ENCODE measurements at places on chromosomes 5 and 9.
A peak's percentile ranks its signal among the peaks of the same experiment; 100 is the strongest.

GRCh38 chr5:151678713-151679112, 8.0 kb downstream of the SPARC start:
- peaks cover under 1% of the 10 kb centered on the region for H3K36me3 ChIP-seq
- H3K27me3 ChIP-seq: no peaks in the 10 kb centered on the region

DNA sequence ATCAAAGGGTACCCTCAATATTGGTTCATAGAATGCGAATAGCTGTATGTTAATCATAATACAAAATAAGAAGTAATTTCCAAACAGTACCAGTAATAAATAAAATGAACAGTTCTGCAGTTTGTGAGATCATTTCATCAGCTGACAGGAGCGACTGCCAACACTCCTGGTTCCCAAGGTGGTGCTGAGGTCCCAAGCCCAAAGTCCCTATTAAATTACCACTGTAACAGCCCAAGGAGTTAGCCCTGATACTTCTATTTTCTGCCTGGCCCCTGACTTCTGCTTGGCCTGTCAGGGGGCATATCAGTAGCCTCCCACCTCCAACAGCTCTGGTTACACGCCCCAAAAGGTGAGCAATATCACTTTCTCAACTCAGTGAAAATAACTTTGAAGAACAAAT, 47.1 kb downstream of the ANKH start:
- no peak for DNase-seq
- H3K27me3 ChIP-seq: no peaks in the 10 kb centered on the region
- H3K36me3 ChIP-seq: no peaks in the 10 kb centered on the region
- H3K4me3 ChIP-seq: no peak overlapping the region
- peaks cover 6% of the 10 kb centered on the region for H3K4me1 ChIP-seq

- H3K27ac ChIP-seq: peak overlapping the region; percentile 81
- H3K4me1 ChIP-seq: peaks cover 20% of the 10 kb centered on the region
- no peak for DNase-seq
- H3K4me3 ChIP-seq: no peak overlapping the region
Observed at GRCh38 chr5:172789687-172790495, 18.9 kb upstream of the DUSP1 start.

GRCh38 chr5:137705106-137705505, 30.8 kb downstream of the KLHL3 start:
- peaks cover 13% of the 10 kb centered on the region for H3K36me3 ChIP-seq
- no peak overlapping the region for H3K4me3 ChIP-seq
- no peaks in the 10 kb centered on the region for H3K4me1 ChIP-seq
- no peak for DNase-seq

DNA sequence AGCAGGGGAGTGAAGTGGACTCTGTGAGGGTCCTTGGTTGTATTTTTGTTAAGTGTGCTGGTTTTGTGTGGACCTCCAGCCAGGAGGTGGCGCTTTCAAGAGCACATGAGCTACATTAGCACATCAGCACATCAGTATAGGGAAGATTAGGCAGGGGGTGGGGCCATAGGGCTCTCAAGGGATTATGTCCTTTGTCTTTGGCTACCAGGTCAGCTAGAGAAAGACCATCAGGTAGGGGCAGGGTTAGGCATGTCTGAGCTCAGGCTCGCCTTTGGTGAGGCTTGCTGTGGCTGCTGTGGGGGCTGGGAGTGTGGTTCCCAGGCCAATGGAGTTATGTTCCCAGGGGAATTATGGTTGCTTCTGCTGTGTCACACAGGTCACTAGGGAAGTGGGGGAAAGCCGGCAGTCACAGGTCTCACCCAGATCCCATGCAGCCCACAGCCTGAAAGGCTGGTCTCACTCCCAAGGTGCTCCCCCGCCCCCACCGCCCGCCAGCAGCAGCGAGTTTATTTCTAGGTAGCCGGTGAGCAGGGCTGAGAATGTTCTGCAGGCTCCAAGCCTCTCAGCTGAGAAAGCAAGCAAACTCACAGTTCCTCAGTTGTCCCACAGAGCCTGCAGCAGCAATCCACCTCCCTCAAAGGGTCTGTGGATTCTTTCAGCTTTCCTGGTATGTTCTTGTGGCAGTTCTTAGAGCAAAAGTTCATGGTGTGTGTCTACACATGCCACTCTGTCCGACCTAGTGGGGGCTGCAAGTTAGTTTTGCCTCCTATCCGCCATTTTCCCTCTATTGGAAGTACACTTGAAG, 13.7 kb downstream of the OR1J1 start:
- H3K27ac ChIP-seq: no peak overlapping the region
- H3K36me3 ChIP-seq: no peaks in the 10 kb centered on the region
- no peaks in the 10 kb centered on the region for H3K4me1 ChIP-seq
- H3K4me3 ChIP-seq: no peak overlapping the region
- peaks cover 96% of the 10 kb centered on the region for H3K27me3 ChIP-seq
- no peak for DNase-seq

GRCh38 chr9:95864852-95865580, 10.5 kb upstream of the ERCC6L2 start:
- H3K27me3 ChIP-seq: no peaks in the 10 kb centered on the region
- H3K4me3 ChIP-seq: no peak overlapping the region
- H3K27ac ChIP-seq: no peak overlapping the region
- no peaks in the 10 kb centered on the region for H3K4me1 ChIP-seq
- no peak for DNase-seq

DNA sequence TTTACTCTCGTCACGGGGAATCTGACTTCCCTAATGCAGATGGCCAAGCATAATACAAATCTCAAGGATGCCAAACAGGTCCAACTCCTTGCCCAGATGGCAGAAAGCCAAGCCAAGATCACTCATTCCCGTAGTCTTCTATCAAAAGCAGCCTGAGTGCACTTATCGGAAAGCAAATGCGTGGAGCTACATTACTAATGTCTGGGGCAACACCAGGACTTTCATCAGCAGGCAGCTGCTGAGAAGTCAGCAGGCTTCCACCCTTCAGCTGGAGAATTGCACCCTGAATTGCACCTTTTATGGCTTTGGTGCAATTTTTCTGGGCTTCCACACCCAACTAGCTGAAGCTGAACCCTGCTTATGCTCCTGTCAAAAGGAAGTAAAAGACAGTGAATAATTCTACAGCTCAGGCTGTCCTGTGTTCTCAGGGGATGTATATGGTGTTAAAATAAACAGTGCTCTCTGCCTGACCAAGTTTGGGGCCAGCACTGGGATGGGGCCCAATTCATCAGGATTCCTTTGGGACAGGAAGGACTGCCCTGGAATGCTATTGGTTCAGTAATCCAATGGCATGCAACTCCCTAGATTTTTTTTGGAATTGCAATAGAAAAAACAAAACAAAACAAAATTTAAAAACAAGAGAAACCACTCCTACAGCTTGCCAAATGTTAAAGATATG, 92.6 kb downstream of the DPYSL3 start:
- no peaks in the 10 kb centered on the region for H3K27me3 ChIP-seq
- no peak overlapping the region for H3K4me3 ChIP-seq
- H3K27ac ChIP-seq: no peak overlapping the region

GRCh38 chr5:37665889-37666288, 174.0 kb downstream of the GDNF start:
- H3K27ac ChIP-seq: no peak overlapping the region
- peaks cover 13% of the 10 kb centered on the region for H3K4me1 ChIP-seq
- H3K36me3 ChIP-seq: peaks cover 7% of the 10 kb centered on the region
- no peak overlapping the region for H3K4me3 ChIP-seq

GRCh38 chr5:105172918-105173317, 1610.3 kb upstream of the NUDT12 start:
- H3K4me1 ChIP-seq: no peaks in the 10 kb centered on the region
- H3K27me3 ChIP-seq: no peaks in the 10 kb centered on the region
- peaks cover 1% of the 10 kb centered on the region for H3K36me3 ChIP-seq
- no peak overlapping the region for H3K27ac ChIP-seq
- DNase-seq: no peak

DNA sequence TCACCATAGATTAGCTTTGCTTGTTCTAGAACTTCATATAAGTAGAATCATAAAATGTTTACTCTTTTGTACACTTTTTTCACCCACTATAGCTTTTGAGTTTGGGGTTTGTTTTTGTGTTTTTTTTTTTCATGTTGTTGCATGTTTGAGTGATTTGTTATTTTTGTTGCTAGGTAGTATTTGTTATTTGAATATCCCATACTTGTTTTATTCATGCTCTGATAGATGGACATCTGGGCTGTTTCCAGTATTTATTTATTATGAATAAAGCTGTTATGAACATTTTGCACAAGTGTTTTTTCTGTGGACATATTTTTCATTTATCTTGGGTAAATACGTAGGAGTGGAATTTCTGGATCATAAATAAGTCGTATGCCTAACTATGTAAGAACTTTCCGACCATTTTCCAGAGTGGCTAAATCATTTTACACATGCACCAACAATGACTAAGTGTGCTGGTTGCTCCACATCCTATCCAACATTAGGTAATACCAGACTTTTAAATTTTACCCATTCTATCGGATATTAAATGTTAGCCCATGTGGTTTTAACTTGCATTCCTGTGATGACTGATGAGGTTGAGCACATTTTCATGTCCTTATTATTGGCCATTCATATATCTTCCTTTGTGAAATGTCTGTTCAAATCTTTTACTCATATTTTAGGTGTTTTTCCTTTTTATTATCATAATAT, 69.1 kb upstream of the NR4A3 start:
- no peaks in the 10 kb centered on the region for H3K36me3 ChIP-seq
- no peaks in the 10 kb centered on the region for H3K27me3 ChIP-seq
- H3K4me3 ChIP-seq: no peak overlapping the region
- H3K27ac ChIP-seq: no peak overlapping the region
- no peaks in the 10 kb centered on the region for H3K4me1 ChIP-seq

GRCh38 chr9:109755040-109755439, 25.0 kb upstream of the PALM2AKAP2 start:
- H3K4me1 ChIP-seq: peaks cover 17% of the 10 kb centered on the region
- peaks cover 46% of the 10 kb centered on the region for H3K27me3 ChIP-seq
- no peak for DNase-seq
- no peak overlapping the region for H3K4me3 ChIP-seq
- H3K36me3 ChIP-seq: no peaks in the 10 kb centered on the region

DNA sequence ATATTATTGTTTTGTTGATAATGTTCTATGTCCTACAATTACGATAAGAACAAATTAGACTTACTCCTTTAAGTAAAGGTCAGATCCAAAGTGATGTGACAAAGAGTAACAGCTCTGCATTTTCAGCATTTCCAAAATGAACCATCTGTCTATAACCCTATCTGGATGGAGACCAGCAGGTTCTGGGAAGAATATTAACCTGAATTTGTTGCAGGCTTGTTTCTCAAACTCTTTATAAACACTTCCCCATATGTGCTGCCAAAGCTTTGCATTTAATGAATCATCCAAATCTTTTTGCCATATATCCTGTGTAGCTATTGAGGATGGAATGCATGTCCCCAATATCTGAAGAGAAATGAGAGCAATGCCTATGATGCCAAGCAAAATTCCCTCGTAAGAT, 198.9 kb upstream of the SLC27A6 start:
- no peaks in the 10 kb centered on the region for H3K4me1 ChIP-seq
- H3K27me3 ChIP-seq: no peaks in the 10 kb centered on the region
- no peak for DNase-seq
- no peak overlapping the region for H3K4me3 ChIP-seq
- H3K27ac ChIP-seq: no peak overlapping the region

- H3K36me3 ChIP-seq: no peaks in the 10 kb centered on the region
- DNase-seq: no peak
- peaks cover 20% of the 10 kb centered on the region for H3K4me1 ChIP-seq
- no peak overlapping the region for H3K4me3 ChIP-seq
- peak overlapping the region; percentile 86 for H3K27ac ChIP-seq
Observed at GRCh38 chr9:135997090-135998015, 36.2 kb upstream of the UBAC1 start.

DNA sequence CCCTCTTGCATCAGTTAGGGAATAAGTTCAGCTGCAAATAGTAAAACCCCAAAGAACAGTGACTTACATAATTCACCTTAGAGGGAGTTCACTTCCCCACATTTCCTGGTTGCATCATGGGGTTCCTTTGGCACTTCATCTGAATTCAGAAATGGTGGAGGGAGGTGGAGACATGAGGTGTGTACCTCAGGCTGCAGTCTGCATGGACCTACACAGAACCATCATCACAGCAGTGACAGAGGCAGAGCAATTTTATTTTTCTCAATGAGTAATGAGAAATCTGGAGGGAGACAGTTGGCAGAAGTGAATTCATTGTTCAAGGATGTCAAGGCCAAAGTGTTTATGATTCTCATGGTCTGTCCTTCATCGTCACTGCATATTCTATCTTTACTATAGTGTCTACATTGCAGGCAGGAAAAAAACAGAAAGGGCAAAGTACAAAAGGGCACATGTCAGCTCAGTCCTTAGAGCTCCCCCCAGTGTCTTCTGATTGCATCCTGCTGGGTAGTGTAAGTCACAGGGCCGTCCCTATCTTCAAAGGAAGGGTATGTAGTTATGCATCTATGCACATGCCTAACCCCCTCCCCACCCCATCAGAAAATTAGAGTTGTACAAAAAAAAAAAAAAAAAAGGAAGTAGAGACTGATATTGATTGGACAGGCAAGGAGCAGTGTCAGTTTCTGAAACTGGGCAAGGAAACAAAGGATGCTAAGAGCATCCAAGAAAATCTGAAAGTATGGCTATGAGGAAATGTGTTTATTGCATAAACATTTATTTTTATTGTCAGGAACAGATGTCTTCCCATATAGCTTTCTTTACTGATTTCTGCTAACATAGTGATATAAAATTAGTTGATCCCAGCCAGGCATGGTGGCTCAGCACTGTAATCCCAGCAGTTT, 132.7 kb upstream of the APC start:
- no peaks in the 10 kb centered on the region for H3K36me3 ChIP-seq
- no peaks in the 10 kb centered on the region for H3K27me3 ChIP-seq
- no peaks in the 10 kb centered on the region for H3K4me1 ChIP-seq
- no peak for DNase-seq

DNA sequence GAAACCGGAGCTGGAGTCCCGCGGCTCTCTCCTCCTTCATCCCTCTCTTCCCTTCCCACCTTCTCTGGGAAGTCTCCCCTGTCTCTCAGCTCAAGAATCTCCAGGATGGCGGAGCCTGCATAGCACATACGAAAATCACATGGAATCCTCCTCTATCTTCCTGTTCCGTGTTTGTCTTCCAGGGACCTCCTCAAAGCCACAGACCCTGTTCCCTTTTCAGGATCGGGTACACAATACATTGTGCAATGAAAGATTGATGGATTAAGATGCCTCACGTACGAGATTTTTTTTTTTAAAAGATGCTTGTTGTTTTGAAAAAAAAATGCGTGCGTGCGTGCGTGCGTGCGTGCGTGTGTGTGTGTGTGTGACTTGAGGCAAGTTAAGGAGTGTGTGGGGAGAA, 46.6 kb upstream of the OLFM1 start:
- H3K27ac ChIP-seq: no peak overlapping the region
- H3K4me3 ChIP-seq: no peak overlapping the region
- no peak for DNase-seq
- H3K4me1 ChIP-seq: no peaks in the 10 kb centered on the region
- no peaks in the 10 kb centered on the region for H3K36me3 ChIP-seq

DNA sequence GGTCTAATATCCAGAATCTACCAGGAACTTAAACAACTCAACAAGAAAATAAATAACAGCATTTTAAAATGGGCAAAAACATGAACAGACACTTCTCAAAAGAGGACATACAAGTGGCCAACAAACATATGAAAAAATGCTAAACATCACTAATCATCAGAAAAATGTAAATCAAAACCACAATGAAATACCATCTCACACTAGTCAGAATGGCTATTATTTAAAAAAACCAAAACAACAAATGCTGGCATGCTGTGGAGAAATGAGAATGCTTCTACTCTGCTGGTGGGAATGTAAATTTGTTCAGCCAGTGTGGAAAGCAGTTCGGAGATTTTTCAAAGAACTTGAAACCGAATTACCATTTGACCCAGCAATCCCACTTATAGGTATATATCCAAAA, 63.1 kb downstream of the ADAMTS6 start:
- H3K4me3 ChIP-seq: no peak overlapping the region
- H3K36me3 ChIP-seq: peaks cover 42% of the 10 kb centered on the region
- no peak overlapping the region for H3K27ac ChIP-seq
- no peaks in the 10 kb centered on the region for H3K4me1 ChIP-seq

All from neural crest cell (in vitro differentiated cells).